SHP77 (cell line): ENCODE measurements at places on chromosomes 1 and 21.

DNA sequence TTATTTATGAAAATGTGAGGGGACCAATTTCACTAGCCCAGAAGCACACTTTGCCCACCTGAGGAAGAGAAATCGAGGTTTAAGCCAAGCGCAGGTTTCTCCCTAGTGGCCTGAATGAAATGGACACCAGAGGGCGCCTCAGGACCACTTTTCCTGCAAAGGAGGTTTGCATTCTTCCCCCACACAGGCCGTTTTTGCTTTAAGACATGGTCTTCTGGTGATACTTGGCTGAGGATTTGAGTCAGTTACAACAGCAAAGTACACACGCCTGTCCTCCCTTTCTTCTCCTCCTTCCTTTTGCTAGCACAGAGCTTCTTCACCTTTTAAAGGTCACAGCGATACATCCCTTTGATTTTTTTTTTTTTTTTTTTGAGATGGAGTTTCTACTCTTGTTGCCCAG lies 5.4 kb downstream of the PLA2G2E start:
- peak; percentile 41 for DNase-seq

GRCh38 chr1:108327534-108328466 lies 83.9 kb upstream of the NBPF4 start:
- DNase-seq: no peak

- no peak for DNase-seq
Measured at GRCh38 chr1:213296558-213296957, 245.5 kb downstream of the RPS6KC1 start.

- DNase-seq: no peak
Measured at GRCh38 chr1:234923626-234924025, 205.0 kb downstream of the TOMM20 start.

DNA sequence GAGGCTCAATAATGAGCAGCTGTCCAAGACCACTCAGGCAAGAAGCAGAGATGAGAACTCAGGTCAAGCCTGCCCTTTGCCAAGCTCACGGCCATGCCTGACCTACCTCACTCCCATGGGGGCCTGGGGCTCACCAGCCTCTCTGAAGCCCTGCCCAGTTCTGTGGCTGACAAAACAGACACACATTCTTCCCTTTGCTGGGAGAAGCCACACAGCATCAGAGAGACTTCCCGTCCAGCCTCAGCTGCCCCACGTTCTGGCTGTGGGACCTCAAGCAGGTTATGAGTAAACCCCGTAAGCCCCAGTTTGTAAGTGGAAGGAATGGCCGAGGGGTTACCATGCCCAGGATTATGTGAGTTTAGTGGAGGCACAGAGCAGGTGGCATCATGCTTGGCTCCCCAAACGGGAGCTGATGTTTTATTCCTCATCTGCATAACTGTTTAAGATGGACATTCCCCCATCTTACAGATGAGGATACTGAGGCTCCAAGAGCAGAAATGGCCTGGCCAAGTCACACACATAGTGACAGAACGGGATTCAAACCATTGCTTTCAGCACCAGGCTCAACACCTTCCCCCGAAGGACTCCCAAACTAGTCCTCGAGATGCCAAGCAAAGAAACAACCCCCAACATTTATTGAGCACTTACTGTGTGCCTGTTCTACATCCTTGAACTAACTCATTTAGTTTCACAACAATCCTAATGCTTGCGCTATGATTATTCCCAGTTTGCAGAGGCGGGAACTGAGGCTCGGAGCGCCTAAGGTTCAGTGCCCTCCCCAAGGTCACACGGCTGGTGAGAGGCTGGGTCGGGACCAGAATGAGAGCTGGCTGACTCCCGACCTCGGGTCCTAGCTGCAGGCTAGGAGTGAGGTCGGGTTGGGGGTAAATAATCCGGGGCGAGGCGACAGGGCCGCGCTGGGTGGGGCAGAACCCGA lies 49.1 kb upstream of the LAPTM5 start:
- DNase-seq: no peak

GRCh38 chr1:2303016-2303775 lies 75.1 kb downstream of the SKI start:
- DNase-seq: no peak

- no peak for DNase-seq
Measured at GRCh38 chr21:41367945-41368734, 6.3 kb downstream of the MX2 start.

DNA sequence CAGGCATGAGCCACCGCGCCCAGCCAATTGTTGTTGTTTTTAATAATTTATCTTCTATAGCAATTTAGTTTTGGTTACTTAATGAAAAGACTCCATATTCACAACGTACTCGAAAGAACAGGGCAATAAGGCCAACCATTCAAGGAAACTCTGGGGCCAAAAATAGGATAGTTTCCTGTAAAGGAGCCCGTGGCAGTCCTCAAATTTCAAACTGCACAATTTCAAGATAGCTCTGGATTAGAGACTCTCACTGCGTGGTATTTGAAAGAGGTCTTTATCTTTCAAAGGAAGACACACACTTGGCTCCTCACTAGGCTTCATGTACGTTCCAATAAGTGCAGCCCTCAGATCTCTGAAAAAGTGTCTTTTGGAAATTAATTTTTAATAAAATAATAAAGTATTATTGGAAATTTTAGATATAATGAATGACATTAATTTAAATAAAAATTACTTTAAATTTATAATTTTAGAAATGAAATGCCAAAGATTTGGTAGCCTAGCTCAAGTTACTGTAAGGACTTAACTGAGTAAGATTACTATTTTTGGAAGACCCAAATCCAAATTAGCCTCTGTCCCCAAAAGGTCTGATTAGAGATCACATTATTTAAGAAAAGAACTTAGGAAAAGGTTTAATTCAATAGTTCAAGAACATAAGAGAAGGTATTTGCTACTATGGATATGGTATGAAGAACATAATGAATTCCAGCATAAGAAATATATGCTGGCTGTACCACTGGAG lies 22.7 kb upstream of the DONSON start:
- DNase-seq: no peak

DNA sequence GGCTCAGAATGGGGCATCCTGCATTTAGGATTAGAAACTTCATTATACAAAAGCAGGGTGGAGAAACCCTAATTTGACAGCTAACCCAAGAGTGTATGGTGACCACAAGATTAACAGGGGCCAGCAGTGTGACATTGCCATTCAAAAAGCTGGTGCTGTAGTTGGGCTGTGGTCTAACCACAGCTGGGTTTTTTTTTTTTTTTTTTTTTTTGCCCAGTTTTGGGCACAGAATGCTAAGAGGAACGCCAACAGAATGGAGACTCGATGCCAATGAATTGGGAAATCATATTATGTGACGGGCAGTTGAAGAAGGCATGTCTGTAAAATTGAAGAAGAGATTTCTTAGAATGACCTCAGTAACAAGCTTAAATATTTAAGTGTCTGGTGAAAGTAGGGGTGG lies 58.4 kb downstream of the NFIA start:
- DNase-seq: no peak
